ENCODE measurements at places on chromosomes 13 and 19.

DNA sequence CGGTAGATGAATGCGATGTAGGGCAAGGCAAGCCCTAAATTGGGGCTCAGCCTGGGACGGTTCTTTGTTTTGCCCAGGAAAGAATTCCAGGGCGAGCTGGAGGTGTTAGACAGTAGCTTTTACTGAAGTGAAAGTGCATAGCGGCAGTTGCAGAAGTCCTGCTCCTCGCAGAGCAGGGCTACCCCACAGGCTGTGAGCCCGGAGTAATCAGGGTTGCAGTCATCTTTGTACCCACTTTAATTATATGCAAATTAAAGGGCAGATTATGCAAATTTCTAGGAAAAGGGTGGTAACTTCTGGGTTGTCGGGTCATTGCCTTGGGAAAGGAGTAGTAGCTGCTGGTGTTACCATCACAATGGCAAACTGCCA lies 30.5 kb downstream of the VAV1 start:
- DNase-seq, result peak; percentile 23

DNA sequence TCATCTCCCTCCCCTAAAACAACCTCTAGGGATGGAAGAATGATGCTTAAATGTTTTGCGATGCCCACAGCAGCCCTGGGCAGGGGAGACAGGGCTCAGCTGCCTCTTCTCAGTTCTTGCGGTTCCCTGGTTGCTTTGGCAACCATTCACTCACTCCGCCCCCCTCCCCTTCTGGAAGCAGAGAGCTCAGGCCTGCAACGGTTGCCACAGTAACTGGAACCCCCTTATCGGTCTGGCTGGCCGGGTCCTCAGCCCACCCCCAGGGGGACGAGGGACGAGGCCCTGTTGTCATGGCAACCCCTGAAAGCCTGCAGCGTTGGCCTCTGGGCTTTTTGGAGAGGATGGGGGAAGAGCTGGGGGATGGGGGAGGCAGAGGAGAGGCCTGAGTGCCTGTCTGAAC lies 19.5 kb downstream of the NOVA2 start:
- DNase-seq, result no peak

- no peak for DNase-seq
These were observed 27.7 kb downstream of the TMEM161A start for GRCh38 chr19:19110410-19111135.

GRCh38 chr19:45404557-45405434 lies at the start of gene PPP1R13L:
TSS of gene PPP1R13L (minus strand) at chr19:45405069. CDS start at chr19:45398318, 6,751 bp downstream.
- peak; percentile 58 for DNase-seq

- DNase-seq, result no peak
These were observed 904.8 kb upstream of the PCDH20 start for GRCh38 chr13:62320129-62321108.

GRCh38 chr19:7869910-7870511 lies 4.2 kb downstream of the PRR36 start:
- peak; percentile 67 for DNase-seq

- no peak for DNase-seq
These were observed 774 bp upstream of the HOMER3 start for GRCh38 chr19:18941628-18942354.

DNA sequence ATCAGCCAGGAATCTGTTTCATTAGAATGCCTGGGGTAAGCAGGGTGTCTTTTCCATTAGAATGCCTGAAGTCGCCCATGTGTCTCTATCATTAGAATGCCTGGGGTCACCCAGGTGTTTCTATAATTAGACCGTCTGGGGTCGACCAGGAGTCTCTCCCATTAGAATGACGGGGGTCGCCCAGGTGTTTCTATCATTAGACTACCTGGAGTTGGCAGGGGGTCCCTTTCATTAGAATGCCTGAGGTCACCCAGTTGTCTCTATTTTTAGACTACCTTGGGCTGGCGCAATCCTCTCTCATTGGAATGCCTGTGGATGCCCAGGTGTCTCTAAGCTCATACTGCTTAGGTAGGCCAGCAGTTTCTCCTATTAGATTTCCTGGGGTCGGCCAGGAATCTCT lies 1447.6 kb downstream of the UQCRFS1 start:
- no peak for DNase-seq

GRCh38 chr19:19514215-19514657 lies 1.1 kb downstream of the TSSK6 start:
- peak; percentile 33 for DNase-seq

DNA sequence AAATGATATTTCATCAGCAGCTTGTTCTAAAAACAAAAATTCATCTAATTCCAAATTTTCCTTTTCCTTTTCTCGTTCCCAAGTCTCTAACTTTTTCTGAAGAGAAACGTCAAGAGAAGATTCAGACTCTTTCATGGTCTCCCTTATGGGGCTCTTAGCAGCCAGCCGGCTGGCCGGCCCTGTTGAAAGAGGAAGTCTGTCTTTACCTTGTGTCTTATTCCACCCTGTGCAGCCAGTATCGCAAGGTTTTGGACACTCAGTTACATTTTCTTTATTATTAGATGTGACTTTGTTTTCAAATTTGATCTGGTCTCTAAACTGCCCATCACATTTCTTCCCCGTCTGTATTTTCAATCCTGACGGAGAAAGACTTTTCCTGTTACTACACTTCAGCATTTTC lies 142.3 kb downstream of the RNF17 start:
- DNase-seq, result no peak

DNA sequence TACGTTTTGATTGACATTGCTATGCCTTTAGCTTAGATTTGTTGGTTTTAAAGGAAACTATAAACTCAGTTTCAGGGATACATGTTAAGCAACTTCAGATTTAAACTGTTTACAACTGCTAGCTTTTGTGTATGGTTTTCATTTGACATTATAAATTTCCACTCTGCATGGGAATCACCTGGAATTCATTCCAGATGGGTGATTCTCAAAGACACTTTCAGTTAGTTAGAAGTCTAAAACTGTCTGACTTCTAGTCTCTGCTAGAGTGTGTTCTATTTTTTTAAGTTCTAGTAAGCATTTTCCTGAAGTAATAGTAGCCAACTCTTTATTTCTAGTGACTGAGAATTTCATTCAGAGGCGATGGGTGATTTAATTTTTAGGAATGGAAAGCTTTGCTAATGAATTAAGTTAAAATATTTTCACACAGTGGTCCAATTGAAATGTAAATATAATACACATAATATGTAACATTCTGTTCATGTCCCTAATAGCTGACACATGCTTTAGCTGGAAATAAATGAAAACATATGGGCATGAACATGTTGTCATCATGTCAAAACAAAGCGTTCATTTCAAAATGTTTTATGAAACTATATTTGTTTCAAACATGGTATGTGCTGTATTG lies 58.3 kb upstream of the CSNK1A1L start:
- DNase-seq, result no peak
